ENCODE measurements at places on chromosomes 3 and 15.

DNA sequence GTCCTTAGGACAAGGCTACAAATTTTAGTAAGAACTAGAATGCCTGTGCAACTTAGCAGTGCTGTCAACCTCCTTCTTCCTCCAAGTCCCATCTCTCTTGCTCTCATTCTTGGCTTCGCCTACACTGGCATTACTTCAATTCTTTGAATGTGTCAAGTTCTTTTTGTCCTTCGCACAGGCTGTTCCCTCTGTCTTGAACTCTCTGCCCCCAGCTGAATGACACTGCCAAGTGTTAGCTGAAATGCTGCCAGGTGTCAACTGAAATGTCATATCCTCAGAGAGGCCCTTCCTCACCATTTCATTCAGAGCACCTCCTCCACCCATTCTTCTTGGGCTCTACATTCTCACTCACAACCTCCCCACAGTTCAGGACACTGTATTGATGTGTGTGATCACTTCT is 48.8 kb upstream of the PSMD6 start:
- DNase-seq, result no peak

GRCh38 chr3:105823149-105823867 is 45.5 kb downstream of the CBLB start:
- DNase-seq, result no peak

- no peak for DNase-seq
Observed at GRCh38 chr15:29126821-29127461, 142.7 kb downstream of the NSMCE3 start.

- DNase-seq, result no peak
Observed at GRCh38 chr15:89226359-89227221, 5.2 kb upstream of the RLBP1 start.

DNA sequence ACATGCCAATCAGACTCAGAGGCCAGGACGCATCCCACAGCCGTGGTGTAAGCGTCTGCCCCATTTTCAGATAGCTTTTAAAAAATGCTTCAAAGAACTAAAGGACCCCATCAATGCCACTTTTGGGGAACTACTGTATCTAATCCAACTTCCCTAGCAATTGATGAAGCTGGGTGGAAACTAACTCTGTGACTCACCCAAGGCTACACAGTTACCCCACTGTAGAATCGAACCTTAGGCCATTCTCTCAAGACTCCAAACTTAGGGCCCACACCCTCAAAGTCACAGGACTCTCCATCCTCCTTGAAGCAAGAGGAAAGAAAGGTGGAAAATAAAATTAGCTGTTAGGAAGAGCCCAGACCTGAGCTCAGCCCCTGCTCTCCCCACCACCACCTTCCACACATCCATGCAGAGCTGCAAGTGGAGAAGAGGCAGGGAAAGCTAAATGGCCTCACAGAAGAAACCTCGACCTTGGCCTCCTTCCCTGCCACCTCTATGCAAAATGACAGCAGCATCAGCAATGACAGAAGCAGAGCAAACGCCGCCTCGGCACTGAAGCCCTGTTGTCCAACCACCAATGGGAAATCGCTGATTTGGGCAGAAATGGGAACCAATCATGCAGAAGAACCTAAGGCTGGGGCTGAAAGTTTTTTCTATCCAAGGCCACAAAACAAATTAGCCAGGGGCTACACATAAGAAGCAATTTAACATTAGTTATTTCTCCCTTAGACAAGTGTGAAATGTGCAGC is 22.2 kb downstream of the ANP32A start:
- no peak for DNase-seq

- DNase-seq, result no peak
Observed at GRCh38 chr15:88852476-88852875, 42.9 kb downstream of the HAPLN3 start.

GRCh38 chr3:37521429-37521828 is 340.3 kb upstream of the CTDSPL start:
- no peak for DNase-seq

- DNase-seq, result no peak
Observed at GRCh38 chr3:42569593-42570142, 12.1 kb downstream of the SEC22C start.

DNA sequence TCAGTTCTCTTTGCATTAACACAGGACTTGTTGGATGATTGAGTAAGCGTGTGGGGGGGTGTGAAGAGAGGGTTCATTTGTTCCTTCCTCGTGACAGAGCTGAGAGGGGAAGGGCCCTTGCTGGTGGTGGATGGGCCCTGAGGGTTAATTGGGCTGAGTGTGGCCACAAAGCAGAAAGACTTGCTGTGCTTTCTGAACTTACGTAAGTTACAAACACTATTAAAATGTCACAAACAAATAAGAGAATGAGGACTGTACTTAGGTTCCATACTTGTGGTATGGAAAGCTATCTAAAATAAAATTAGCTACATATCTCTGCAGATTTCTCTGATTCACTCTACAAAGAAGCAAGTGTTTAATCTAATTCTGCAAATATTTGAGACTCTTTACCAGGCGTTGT is 231.3 kb downstream of the LPP start:
- no peak for DNase-seq

- no peak for DNase-seq
Observed at GRCh38 chr3:35320646-35321407, 318.5 kb upstream of the ARPP21 start.

DNA sequence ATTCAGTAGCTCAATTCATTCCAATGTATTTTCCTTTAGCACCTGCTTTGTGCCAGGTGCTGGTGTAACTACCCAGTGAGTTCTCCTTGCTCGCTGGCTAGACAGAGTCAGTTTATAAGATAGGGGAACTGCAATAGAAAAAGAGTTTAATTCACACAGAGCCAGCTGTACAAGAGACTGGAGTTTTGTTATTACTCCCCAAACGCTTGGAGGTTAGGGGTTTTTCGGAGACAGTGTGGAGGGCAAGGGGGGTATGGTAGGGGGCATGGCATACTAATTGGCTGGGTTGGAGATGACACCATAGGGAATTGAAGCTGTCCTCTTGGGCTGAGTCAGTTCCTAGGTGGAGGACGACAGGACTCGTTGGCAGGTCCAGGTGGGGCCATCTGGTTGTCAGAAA is 5.4 kb upstream of the CFAP91 start:
- no peak for DNase-seq

- no peak for DNase-seq
Observed at GRCh38 chr3:94402126-94402525, 339.3 kb downstream of the NSUN3 start.

GRCh38 chr3:173584093-173584837 is 186.7 kb downstream of the NLGN1 start:
- DNase-seq, result no peak

DNA sequence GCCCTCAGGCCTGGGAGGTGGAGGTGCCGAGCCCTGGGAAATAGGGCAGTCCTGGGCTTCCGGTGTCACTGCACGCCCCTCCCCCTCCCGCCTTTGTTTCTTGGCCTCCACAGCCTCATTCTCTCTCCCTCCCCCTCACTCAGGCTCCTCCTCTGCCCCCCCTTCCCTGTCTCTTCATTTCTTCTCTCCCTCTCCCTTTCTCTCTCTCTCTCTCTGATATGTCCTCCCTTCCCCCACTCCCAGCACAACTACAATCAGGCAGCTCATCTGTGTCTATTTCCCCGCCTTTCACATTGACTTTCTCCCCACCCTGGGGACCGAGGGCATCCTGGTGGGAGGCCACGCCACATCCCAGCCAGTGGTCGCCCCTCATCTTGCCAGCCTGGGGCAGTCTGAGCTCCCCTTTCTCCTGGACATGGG is 40.2 kb downstream of the IDH2 start:
- no peak for DNase-seq

GRCh38 chr3:123018683-123019082 is 8.9 kb downstream of the SEMA5B start:
- DNase-seq, result no peak

GRCh38 chr15:31828594-31828993 is 201.7 kb upstream of the CHRNA7 start:
- DNase-seq, result no peak

- DNase-seq, result no peak
Observed at GRCh38 chr3:97291901-97292300, 472.7 kb upstream of the ARL6 start.
